ENCODE measurements at places on chromosomes 12 and 14.

DNA sequence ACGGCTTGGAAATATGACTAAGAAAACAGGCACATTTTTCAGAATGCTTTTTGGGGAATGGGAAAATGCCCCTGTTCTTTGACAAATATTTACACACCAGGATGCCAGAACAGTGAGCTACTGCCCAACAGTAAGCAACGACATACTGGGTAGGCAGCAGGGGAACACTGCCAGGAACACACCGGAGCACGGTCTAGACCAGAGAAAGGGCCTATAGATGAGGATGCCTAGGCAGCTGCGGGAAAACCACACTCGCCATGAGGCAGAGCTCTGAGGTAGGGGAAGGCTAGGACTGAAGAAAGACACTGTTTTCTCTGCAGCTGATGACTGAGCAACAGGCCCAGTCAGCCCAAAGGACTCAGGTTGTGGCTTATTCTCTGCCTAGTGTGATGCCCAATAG lies 45.9 kb upstream of the COL2A1 start:
- no peak for DNase-seq

- no peak for DNase-seq
Observed at GRCh38 chr12:91778091-91778832, 367.4 kb downstream of the BTG1 start.

GRCh38 chr14:96092936-96093335 lies 53.8 kb downstream of the C14orf132 start:
- DNase-seq, result no peak

- DNase-seq, result no peak
Observed at GRCh38 chr12:132489078-132489601, 811 bp upstream of the FBRSL1 start.

- peak; percentile 74 for DNase-seq
Observed at GRCh38 chr14:68780358-68781160, 12.3 kb downstream of the ZFP36L1 start.

DNA sequence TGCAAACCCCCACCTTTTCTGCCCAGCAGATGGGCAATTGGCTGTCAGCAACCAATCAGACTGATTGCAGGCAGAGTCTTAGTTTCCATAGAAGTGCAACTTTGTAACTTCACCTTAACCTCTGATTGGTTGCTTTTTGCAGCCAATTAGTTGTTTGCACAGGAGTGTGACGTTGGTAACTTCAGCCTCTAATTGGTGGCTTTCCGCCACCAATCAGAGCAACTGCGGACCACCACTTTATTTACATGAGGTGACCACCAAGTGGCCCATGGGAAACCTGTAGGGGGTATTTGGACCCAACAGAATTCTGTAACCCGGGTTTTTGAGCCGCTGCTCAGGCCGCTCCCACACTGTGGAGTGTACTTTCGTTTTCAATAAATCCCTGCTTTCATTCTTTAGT lies 32.3 kb downstream of the CDKN1B start:
- DNase-seq, result peak; percentile 41

DNA sequence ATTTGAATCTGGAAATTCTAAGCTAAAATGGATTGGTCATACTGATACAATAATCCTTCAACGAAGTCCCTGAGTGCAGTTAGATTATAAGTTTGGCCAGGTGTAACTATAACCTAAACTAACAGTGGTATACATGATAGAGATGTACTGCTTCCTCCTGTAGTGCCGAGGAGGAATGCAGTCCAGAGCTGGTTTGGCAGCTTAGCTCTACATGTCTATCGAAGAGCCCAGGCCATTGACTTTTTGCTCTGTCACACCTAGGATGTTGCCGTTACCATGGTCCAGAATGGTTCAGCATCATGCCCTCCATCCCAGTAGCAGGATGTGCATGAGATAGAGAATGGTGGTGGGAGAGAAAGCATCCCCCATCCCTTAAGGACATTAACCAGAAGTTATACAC lies 318.1 kb downstream of the ZFP36L1 start:
- no peak for DNase-seq

DNA sequence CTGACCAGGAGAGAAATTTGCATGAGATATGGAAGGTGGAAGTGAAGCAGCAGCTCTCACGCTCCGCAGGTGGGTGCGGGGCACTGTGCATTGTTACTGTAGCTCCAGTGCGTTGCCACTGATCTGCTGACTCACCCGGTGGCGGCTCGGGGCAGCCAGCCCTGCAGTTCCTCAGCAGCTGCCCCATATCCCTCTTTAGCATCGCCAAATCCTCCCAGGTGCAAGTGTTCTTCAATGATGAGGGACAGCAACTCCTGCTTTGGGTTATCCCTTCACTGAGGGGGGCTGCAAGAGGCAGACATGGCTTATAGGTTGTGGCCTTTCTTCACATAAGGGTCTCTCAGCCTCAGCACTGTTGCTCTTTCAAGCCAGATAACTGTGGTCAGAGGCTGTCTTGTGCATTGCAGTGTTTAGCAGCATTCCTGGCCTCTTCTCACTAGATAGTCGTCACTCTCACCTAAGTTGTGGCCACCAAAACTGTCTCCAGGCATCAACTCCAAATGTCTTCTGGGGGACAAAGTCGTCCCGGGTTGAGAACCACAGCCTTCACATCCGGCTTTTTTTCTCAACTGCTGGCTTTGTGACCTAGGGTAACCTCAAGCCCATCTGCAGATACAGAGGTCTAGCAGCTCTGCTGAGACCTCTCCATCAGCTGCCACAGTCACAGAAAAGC lies 180.8 kb downstream of the EFCAB11 start:
- DNase-seq, result no peak

- DNase-seq, result no peak
Observed at GRCh38 chr12:131133994-131134393, 180.3 kb downstream of the ADGRD1 start.

DNA sequence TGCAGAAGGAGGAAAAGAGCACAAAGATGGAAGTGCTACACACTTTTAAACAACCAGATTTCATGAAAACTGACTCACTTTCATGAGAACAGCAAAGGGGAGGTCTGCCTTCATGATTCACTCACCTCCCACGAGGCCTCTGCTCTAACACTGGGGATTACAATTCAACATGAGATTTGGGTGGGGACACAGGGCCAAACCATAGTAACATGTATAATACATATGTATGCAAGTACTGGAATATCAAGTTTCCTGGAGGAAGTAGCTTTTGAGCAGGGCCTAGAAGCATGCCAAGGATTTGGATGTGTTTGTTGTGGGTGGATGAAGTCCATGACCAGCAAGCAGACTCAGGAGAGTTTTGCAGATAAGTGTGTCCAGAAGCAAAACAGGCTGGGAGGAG lies 409.0 kb downstream of the RGS6 start:
- DNase-seq, result no peak

- no peak for DNase-seq
Observed at GRCh38 chr14:71212683-71213107, 305.4 kb downstream of the PCNX1 start.

DNA sequence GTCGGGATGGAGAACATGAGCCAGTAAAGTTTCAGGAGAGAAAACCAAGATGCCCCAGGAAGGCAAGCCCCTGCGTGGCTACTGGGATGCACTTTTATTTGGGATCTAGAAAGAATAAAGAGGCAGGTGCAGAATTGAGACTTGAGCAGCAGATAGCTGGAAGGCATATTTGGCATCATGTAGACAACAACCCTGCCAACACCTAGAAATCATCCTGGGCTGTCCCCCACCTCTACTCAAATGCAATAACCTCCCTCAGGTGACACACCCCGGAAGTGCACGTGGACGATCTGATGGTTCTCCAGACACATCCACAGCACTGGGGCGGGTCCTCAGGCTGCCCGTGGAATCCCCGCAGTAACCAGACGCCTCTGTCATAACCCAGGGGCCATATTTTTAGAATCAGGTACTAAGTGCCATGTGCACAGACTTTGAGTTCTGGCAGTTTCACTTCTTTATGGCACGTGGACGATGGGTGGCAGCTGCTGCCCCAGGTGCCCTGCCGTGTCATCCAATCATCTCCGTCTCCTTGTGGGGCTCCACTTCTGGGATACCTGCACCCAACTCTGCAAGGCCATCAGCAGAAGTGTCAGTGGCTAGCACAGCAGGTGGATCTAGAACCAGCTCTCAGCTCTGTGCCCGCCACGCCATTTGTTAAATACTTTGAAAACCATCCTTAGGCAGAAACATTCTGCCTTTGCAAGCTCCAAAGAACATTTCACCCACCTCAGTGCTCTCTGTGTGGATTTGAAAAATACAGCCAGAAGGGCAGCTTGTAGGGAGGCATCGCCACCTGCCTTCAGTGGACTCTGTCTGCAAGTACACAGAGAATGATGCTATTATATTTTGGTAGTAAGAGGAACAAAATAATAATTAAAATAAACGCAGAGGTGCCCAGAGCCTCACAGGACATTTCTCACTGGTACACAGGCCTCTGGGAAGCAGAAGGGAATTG lies 771.7 kb upstream of the TMEM132C start:
- no peak for DNase-seq

GRCh38 chr12:115191342-115191741 lies 507.4 kb upstream of the TBX3 start:
- peak; percentile 16 for DNase-seq

DNA sequence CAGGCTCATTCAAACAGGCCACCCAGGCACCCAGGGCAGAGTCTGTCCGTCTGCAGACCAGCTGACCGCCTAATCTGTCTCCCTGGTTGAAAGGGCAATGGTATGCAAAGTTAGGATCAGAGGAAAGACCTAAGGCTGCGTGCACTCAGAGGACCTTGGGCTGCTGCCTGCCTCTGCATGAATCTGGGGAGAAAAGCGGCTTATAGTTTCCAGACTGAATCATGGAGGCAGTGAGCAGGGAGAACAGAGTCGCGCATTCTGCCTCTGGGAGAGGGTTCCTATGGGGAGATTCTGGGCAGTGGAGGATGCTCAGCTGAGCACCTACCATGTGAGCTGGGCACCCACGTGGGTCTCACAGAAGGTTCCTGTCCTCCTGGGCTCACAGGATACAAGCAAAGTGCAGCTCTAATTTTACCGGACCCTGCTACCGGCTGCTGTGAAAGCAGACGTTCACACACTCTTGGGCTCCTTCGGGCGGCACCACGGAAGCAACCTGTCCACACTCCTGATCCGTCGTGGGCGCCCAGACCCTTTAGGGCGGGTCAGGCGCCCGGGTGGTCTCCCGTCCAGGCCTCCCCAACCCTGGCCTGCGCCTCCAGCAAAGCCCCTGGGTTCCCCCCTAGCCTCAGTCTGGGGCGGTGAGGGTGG lies 772 bp downstream of the SCARB1 start:
- no peak for DNase-seq
